ENCODE measurements at places on chromosomes 1 and 21.

DNA sequence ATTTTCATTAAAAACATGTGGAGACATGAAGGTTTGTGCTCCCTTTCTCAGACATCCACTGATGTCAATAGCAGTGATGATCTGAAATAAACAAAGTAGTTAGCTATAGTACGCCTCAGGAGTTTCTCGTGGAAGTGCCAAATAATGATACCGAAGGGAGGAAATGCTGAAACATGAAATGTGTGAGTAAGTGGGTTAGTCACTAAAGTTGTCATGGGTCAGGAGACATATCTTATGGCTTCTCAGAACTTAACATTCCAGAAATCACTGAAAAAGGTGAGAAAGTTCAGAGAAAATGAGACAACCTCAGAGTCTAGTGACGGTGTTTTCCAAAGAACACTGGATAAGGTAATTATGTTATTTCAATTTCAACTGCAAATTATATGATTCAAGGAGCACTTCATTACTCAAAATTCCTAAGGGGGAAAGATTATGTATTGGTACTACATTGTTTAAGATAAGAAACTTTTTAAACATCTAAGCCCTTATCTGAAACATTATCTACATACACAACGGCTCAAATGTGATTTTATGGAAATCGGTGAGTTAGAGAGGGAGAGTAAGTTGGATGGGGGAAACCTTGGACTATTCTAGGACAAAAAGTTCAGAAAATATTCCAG is 20.6 kb downstream of the NIBAN1 start:
- no peak for DNase-seq

DNA sequence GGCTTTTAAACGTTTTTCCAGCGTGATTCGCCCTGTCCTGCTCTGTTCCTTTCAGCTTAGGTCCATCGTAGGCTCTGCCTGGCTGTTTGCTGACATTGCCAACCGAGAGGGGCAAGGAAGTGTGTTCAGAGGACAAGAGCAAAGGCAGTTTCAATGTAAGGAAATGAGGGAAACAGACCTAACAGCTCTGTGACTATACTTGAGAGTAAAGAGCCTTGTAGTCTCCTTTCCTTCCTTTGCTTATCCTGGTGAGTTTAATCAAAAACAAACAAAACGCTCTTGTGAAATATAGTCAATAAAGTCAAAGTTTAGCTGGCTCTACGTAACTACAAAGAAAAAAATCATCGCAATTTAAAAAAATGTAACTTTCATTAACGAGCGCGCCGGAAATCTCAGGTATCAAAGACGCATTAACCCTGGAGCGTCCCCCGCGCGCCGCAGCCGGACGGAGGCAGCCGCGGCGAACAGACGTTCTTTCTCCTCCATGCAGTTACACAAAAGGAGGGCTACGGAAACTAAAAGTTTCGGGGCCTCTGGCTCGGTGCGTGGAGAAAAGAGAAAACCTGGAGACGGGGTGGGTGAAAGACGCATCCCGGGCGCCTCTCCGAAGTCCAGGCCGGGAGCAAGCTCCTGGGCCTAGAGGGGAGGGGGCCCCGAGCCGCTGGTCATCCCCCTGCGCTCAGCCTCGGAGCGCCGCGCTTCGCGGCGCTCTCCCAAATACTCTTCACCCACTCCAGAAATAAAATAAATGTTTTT is 617 bp upstream of the ADGRL2 start:
- no peak for DNase-seq

GRCh38 chr21:14995695-14996490 is 68.9 kb downstream of the NRIP1 start:
- DNase-seq = no peak

DNA sequence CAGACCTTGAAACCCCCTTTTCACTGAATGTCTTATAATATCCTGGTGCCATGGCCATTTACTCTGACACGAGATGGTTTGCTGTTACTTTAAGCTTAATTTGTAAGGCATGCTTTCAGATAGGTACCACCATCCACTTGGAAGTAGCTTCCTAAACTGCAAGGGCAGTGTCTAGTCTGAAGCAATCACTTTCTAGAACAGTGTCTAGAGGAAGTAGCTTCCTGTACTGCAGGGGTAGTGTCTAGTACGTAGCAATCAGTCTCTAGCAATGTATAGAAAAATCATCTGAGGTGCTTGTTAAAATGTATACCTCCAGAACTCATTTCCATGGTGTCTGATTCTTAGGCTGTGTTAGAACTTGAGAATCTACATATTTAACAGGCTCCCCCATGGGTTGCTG is 42.5 kb downstream of the ZBTB40 start:
- DNase-seq = no peak

DNA sequence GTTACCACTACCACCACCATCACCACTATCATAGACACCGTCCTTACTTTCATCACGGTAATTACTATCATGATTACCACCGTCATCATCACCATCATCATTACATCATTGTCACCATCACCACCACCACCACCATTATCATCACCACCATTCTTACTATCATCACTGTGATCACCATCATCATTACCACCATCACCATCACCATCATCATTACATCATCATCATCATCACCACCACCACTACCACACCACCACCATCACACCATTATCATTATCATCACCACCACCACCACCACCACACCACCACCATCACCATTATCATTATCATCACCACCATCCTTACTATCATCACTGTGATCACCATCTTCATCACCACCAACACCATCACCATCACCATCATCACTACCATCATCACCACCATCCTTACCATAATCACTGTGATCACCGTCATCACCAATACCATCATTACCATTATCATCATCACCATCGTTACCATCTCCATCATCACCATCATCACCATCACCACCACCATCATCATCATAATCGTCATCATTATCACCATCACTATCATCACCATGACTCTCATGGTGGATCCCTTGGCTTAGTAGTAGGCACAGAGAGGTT is 244.4 kb upstream of the C1orf174 start:
- DNase-seq = no peak

DNA sequence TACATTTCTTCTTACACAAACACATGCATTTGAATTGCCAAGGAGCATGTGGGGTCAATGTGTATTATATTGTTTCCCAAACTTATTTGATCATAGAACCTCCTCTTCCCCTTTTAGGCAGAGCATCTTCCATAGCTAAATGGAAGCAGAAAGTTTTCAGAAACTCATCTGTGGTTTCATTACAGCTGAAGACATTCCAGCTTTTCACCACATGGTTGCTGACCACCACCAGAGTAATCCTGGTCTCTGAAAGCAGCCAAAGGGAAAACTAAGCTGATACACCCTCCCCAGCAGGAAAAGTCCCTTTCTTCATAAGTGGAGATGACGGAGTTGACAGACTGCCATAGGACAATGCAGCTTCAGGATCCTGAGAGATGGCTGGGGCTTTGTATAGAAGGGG is 30.2 kb upstream of the OTUD3 start:
- no peak for DNase-seq

- no peak for DNase-seq
These were observed 27.8 kb downstream of the ASAP3 start for GRCh38 chr1:23456226-23456625.

GRCh38 chr1:151881479-151881878 is 27.8 kb downstream of the THEM4 start:
- no peak for DNase-seq

DNA sequence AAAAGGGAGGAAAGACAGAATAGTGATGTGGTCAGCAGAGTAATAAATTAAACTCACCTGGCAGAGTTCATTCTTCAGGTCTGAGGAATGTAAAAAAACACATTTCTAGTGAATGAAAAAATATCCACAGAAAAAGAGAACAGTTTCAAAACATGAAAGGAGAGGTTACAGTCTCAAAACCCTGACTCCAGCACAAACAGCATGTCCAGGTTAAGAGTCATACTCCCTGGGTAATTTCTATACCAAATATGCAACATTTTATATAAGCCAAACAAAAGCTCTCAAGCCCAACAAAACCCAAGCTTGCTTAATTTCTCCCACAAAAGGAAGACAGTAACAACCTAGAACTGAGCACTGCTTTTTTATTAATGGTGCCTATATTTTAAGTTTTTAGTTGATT is 173.0 kb downstream of the NTMT2 start:
- DNase-seq = no peak

- DNase-seq = no peak
These were observed 2.5 kb upstream of the ZNF683 start for GRCh38 chr1:26375081-26375480.

DNA sequence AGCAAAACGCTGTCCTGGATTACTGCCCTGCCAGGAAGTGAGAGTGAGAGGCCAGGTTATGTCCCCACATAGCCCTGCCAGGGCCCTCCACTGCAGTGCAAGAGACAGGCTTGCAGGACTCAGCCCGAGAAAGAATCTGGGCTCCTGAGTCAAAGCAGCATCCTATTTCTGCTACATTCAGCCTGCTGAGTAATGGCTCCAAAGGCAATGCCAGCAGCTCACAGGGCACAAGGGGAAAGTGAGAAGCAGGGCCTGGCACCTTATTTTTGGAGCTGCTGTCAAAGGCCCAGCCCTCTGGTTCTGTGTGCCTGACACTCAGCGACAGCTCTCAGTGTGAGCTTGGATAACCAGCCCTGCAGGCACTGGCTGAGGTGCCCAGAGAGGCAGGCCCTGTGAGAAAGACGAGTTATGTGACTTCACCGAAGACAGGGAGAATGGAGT is 83.9 kb downstream of the DTL start:
- no peak for DNase-seq

GRCh38 chr1:223721658-223722607 is 9.6 kb downstream of the CAPN2 start:
- no peak for DNase-seq

- no peak for DNase-seq
These were observed 483.9 kb downstream of the OMA1 start for GRCh38 chr1:58062635-58063034.

GRCh38 chr1:172325531-172325930 is 95.0 kb upstream of the C1orf105 start:
- no peak for DNase-seq

DNA sequence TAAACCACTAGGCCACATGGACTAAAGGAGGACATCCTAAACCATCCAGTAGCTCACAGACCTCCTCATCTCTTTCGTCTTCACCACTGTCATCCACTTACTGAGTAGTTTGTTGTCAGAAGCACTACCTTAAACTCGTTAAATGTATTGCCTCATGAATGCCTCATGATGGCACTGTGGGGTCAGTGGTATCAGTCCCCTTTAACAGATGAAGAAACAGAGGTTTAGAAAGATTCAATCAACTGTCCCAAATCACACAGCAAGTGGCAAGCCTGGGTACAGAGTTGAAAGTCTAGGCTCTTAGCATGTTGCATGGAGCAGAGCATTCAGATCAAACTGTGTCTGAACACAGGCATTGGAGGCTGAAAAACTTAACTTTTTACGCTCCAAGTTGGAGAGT is 183.6 kb upstream of the KIAA0040 start:
- no peak for DNase-seq

DNA sequence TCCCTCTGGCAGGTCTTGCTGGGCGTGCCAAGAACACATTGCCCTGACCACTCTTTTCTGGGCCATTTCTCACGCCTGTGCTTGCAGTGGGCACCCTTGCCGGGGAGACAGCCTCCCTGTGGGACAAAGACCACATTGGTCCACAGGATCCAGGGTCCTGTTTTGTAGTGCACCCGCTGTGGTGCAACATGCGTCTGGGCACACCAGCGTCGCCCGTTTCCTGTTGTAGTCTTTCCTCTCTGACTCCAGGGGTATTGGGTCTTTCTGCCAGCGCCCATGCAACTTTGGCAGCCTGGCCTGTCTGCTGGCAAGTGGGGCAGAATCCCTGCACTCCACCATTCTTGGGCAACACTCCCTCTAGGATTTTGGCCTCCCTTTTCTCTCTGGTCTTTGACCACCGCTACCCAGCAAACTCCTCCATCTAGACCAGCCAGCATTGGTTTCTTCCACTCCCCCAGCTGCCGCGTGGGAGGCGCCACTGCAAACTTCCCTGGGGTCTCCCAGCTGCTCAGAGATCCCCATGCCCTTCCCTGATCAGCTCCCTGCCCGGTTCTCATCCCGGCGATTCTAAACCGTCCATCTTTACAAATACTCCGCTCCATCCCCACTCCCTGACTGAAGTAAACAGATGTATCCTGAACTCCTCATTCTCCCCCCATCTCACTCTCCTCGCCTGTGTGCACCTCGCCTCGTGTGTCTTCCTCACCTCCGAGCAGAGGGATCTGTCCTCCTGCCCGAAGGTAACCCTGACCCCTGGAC is 1.2 kb upstream of the TPRG1L start:
- DNase-seq = no peak

DNA sequence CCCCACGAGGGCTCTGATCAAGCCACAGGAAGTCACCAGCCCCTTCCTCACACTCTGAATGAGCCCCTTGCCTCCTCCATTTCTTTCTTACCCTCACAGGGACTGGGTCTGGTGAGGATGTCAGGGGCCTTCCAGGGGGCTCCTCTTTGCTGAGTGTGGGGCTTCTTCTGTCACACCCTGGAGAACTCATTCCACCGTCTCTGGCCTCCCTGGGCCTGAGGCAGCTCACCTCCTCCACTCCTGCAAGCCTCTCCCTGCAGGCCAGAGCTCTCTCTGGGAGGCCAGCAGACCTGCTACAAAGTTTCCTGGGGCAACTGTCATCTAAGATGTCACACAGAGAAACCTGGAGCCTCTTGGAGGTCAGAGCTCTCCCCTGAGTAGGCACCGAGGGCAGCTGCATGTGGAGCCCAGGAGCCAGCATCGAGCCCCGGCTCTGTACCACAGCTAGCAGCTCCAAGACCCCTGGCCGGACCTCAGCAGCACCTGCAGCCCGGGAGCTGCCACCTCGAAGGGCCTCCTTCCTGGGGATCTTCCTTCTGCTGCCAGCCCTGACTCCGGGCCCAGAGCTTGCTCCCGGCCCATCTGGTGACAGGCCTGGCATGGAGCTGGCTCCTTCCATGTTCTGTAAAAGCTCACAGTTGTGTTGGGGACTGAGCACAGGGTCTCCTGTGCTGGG is 1.1 kb downstream of the SPOCD1 start:
- DNase-seq = no peak

DNA sequence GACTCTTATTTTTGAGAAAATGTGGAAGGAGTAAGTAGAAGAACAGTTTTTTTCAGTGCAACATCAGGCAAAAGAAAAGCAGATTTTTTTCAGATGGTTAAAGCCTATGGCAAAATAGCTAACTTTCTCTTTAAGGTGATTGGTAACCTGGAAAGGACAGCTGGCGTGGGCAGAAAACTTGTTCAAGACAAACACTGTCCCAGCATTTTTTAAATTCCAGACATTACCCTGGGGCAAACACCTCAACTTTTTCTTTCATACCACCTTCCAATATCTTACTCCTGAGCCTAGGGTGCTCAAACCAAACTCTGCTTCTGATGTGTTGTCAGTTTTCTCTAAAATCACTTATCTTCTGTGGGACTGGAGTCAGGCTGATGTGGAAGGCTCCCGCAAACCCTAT is 2.7 kb upstream of the LEPR start:
- DNase-seq = no peak

GRCh38 chr1:17674726-17675500 is 80.2 kb upstream of the ACTL8 start:
- DNase-seq = no peak
